ENCODE measurements at places on chromosomes 5 and 9.

GRCh38 chr5:8521991-8522390, 653.0 kb downstream of the MTRR start:
- no peak for DNase-seq

DNA sequence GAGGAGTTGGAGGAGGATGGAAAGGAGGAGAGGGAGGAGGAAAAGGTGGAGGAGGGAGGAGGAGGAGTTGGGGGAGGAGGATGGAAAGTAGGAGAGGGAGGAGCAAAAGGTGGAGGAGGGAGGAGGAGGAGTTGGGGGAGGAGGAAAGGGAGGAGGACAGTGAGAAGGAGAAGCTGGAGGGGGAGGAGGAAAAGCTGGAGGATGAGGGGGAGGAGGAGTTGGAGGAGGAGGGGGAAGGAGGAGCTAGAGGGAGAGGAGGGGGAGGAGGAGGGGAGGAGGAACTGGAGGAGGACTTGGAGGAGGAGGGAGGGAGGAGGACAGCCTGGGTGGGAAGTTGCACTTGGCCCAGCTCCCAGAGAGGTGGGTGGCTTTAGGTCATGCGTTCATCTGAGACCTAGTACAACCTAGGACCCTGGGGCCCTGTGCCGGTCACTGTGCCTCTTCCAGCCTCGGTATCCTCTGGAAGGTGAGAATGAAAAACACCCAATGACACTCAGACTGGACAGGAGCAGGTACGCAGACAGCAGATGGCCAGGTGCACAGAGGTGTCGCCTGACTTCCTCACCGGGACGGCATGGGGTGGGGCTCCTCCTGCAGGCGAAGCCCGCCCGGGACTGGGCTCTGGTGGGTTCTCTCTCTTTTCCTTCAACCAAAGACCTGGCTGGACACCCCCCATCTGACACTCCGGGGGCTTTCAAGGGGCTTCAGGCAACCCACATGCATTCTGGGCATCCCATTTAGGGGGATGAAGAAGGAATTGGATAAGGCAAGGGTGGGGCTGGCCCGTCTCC, 12.2 kb upstream of the SLC2A6 start:
- DNase-seq = no peak

DNA sequence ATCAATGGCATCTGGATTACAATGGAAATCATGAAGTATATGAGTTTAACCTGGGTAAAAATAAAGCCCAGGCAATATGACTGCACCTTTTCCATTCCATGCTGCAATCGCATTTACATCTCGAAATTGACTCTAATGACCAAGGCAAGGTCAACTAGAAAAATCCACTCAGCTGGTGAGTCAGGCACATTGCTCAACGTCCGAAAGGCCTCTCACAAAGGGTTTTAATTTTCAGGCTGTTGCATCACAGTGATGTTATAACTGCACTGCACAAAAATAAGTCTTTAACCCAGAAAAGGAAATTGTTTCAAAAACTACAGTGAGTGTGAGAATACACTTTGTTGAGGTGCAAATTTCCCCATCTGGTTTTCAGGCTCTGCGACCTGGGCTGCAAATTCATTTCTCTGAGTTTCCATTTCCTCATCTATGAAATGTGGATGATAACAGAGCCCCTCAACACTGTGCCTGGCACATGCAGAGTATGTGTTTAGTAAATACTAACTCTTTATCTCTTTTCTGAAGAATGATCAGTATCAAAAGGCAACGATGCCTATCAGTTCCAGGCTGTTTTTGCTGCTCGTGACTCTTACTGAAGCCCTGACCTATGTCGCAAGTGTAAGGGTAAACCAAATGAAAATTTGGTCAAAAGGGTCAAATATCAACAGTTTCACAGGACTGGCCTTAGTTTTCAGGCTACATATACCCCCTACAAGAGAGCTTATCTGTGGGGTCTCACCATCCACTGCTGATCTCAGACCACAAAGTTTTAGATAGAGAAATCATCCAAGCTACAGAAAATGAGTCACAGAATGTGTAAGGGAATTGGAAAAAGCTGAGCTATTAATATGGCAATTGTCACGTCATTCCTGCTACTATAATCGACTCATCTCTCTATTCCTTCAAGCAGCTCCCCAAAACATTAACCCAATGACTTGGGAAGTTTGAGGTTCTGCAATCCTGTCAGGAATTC, 4.1 kb downstream of the NFIL3 start:
- DNase-seq = no peak

- no peak for DNase-seq
Observed at GRCh38 chr5:172906436-172906835, 52.8 kb upstream of the RPL26L1 start.

DNA sequence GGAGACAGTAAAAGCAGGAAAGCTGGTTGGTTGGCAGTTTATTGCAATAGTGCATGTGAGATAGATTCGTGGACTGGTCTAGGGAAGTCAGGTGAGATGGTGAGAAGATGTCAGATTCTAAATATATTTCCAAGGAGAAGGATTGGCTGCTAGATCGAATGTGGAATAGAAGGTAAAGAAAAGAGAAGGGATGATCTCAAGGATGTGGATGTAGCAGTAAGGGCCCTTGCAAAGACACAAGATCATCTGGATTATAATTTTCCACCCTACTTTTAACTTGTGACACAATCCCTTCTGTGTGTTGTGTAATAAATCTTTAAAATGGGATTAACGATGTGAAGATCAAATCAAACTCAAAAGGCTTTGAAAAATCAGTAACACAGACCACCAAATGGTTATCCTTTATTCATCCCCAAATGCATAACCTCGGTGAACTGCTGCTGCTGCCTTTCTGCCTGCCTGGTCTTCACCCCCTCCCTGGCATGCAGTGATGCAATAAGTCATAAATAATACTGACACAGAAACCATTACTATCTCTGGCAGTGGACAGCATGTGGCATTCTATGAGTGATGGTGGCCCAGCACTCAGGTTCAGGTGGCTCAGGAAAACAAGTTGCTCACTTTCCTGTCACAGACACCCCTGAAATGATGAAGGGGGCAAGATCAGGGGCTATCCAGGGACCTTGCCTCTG, 178.4 kb downstream of the FAM114A2 start:
- no peak for DNase-seq

DNA sequence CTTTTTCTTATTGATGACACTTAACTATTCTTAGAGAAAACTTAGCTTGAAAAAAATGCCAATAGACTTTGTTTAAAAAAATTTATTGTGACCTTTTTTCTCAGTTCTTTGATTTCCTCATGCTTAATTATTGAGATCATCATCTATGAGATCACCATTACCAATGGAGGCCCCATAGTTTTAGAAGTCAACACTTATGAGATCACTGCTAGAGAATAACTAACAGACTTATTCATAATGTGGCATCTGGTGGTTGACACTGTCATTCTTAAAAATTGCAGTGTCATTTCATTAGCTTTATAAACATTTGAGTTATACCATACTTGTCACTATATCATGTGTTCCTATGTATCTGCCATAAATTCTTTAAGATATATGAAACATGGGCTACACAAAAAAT, 14.9 kb upstream of the FEM1C start:
- no peak for DNase-seq

- DNase-seq = no peak
Observed at GRCh38 chr5:139725073-139725830, 70.4 kb upstream of the PSD2 start.

GRCh38 chr5:50874306-50875001, 208.0 kb downstream of the PARP8 start:
- DNase-seq = no peak

DNA sequence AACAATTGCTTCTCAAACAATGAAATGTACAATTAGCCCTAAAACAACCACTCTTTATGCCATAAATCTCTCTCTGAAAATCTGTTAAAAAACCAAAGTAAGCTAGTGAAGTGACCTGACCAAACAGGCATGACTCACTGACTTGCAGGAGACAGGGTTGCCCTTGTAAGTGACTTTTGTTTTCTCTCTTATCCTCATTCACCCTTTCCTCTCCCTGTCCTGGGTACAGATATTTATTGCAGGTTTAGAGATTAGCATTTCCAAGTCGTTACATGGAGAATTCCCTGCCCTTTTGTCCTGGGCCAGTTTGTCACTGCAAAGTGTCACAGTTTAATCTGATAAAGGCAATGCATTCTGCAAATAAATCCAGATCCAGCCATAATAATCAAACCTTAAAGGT, 484.2 kb downstream of the IRX1 start:
- DNase-seq = no peak

DNA sequence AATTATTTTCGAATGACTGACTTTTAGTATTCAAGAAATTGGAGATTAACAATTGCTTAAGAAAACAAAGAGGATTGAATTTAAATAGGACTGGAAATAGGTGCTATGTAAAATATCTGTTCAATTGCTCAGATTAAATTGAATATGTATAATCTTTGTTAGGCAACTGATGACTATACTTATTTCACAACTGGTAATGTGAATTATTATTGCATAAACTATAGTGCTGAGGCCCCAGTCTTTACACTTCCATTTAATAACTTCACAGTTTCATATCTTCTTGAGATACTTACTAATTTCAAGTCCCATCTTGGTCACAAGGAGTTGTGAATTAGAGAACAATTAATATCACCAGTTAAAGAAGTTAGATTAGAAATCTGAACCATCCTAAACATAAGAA, 16.7 kb downstream of the CEP78 start:
- no peak for DNase-seq

- DNase-seq = no peak
Observed at GRCh38 chr5:23755906-23756305, 248.5 kb downstream of the PRDM9 start.

- DNase-seq = no peak
Observed at GRCh38 chr9:123864251-123864650, 65.7 kb downstream of the DENND1A start.

DNA sequence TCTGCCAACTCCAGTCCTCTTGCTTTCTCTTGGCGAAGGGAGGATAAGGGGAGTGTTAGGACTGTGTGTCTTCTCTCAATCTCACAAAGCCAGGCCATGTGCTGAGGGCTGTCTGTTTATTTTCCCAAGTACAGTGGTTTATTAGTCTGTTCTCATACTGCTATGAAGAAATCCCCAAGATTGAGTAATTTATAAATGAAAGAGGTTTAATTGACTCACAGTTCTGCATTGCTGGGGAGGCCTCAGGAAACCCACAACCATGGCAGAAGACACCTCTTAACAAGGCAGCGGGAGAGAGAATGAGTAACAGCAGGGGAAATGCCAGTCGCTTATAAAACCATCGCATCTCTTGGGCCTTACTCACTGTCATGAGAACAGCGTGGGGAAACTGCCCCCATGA, 36.2 kb upstream of the CKS2 start:
- DNase-seq = no peak

- DNase-seq = no peak
Observed at GRCh38 chr5:67870662-67871061, 344.9 kb upstream of the PIK3R1 start.

DNA sequence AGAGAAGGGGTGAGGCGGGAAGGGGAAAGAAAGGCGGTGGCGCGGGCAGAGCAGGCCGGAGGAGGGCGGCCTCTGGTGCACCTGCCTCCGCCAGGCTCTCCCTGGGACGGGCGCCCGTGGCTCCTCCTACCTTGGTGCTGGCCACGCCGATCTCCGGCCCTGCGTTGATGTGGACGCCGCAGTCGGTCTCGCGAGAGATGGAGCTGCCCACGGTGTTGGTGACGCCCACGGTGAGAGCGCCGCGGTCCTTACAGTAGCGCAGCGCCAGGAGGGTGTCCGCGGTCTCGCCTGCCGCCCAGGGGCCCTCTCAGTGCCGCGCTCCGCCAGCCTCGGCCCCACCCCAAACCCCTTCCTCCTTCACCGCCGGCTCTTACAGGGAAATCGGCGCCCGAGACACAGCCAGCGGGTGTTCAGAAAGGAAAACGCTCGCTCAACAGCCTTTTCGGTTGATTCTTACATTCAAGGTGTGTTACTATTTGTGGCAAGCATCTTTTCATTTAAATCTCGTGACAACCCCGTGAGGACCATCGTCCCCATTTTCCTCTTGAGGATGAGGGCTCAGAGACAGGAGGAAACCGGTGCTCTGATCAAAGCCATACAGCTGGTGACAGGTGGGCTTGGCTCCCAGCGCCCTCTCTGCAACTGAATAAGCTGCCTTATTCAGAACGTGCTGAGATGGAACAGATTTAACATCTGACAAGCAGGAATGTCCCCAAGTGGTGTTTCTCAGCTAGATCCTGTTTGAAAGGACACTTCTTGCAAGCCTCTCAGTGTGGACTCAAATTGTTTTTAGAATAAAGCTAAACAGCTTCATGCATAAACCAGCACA, 22.0 kb upstream of the MAPK9 start:
- DNase-seq = no peak

DNA sequence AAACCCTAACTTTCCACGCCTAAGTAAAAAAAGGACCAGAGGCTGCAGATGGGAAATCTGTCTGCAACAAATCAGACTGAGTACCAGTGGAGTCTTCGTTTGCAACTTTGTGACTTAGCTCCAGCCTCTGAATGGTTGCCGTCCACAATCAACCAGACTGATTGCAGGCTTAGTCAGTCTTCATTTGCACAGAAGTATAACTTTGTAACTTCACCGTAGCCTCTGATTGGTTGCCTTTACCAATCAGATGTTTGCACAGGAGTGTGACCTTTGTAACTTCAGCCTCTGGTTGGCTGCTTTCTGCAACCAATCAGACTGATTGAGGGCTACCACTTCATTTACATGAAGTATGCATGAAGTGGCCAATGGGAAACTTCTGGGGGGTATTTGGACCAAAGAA, 53.7 kb downstream of the TGFBR1 start:
- DNase-seq = no peak

GRCh38 chr9:36046923-36047322, 10.2 kb downstream of the RECK start:
- no peak for DNase-seq

DNA sequence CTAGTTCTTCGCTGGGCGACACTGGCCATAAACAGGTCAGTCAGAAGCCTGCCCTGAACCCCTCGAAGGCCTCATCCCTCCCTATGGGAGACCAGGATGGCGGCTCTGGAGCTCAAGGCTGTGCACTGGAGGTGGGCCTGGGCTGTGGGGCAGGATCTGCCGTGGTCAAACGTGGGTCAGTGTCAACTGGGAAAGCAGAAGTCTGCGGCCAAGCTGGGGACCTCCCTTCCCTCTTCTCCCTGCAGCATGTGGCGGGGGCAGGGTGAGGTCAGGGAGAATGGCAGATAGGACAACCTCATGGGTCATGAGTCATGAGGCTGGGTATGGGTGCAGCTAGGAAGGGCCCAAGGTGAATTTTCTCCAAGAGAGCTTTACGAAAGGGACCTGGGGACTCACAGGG, 132.9 kb downstream of the RXRA start:
- DNase-seq = no peak

Measured in H1 (cell line).